ENCODE measurements at places on chromosomes 5 and 9. TPM values are rescaled to one million over a fixed set of nuclear protein-coding genes. Genes with fewer than 3 reads are reported as not detected.

GRCh38 chr5:120631611-120632010 is 167.5 kb downstream of the PRR16 start:
- no peak for DNase-seq

The RELL2 gene
- 8.5 TPM for total RNA-seq

- DNase-seq: no peak
These were observed 44.7 kb downstream of the GOLM1 start for GRCh38 chr9:86054695-86055094.

DNA sequence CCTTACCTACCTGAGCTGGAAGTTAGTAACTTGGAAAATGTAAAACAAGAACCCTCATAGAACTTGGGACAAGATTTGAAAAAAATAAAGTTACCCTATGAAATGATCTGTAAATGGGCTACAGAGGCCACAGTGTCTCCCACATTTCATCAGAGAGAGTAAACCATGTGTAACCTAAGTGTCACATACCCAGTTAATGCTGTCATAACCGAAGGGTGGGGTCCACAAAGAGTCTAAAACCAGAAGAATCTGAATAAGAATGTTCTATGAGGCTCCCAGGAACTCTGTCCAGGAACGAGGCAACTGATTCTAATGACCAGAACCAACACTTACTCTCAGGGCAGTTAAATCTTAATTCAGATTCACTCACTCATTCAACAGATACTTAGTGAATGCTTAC is 1.0 kb upstream of the FAM13B start:
- DNase-seq: no peak

The IGFBPL1 gene
- 0.35 TPM for total RNA-seq

DNA sequence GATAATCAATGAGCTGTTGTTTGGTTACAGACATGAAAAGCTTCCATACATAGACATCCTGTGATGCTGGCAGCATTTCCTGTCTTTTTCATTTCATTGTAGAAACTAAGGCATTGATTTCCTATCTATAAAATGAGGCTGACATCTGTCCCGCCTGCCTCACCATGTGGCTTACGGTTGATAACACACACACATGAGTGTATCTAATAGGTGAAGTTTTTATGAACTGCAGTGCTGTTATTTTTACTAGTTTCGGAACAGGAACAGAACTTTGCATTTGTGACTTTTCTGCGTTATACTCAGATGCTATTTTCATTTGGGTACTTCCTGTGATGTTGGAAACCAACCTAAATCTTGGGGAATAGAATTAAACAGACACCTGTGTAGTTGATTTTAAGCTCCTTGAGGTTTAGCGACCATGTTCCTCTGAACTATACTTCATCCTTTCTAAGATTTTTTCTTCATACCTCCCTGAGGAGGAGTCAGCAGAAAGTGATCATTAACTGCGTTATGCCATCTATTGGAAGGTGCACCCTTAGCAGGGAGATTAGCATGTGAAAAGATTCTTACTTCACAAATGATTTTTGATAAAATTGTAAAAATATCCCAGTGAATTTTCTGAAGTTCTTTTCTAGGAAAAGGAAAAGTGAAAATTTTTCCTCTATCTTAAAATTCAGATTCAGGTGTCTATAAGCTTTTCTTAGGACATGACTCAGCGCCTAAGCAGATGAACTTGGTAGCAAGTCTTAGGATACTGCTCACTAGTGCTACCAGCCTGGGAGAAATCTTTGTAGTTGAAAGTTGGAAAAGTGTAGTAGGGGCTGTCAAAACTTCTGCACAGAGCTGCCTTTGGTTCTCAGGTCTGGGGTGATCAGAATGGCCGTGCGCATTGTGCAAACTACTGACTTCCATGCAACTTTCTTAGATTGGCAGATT is 134.5 kb downstream of the TRIO start:
- DNase-seq: no peak

Data from glomerular endothelial cell (primary cell).